ENCODE measurements at places on chromosomes 3 and 15. TPM values are rescaled to one million over a fixed set of nuclear protein-coding genes. Genes with fewer than 3 reads are reported as not detected.

The PAQR5 gene
- not detected for total RNA-seq

The CCR9 gene
- 4.0 TPM for total RNA-seq

The PCNP gene
- total RNA-seq, result 138 TPM

The SYNPR gene
- total RNA-seq, result not detected

The CKMT1B gene
- total RNA-seq, result not detected

The ZIC1 gene
- not detected for total RNA-seq

The SLCO2A1 gene
- not detected for total RNA-seq

The COL6A5 gene
- total RNA-seq, result not detected

DNA sequence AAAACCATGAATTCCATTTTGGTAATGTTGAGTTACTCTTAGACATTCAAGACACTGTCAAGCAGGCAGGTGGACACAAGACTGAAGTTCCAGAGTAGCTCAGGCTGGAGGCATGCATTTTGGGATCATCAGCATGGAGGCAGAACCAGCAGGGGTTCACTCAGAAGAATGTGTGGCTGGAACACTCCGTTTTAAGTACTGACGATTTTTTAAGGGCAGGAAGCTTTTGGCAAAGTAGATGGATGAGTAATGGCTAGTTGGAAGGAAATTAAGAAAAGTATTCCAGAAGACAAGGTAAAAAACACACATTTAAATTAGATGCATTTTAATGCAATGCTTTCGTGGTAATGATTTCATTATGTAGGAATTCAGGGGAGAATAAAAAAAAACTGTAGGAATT lies 420.4 kb downstream of the ROBO2 start:
- no peak for DNase-seq

DNA sequence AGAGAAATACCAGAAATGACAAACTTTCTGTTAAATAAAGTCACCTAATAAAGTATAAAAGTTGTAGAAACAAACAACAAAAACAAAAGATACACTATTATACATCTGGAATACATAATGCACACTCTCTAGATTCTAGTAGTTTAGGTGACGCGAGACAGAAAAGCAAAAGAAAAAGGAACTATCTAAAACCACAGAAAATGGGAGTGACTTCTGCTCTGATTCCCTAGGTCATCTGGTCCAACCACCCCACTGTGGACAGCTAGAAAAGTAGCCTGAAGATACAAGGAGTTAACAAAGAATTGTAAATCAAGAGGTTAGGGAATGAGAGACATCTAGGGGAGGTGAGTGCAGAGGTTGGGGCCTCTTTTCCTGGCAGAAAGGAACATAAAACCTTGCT lies 39.1 kb downstream of the DHX36 start:
- DNase-seq, result no peak

DNA sequence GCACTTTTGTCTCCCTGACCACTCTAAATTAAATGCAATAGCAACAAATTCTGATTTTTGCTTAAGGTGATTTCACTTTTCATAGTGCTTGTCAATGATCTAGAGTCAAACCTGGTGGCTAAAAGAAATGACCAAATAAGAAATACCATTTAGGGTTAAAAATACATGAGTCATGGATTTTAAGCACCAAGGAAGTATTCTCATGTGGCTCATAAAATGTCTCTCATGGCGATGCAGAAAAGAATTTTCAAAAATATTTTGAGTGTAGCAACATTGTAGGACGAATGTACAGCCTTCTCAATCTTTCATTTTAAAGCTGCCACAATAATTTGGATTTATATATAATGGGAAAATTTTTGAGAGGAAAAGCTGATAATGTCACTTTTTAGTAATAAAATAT lies 193.6 kb downstream of the EPHA3 start:
- DNase-seq, result no peak

GRCh38 chr3:182957676-182958266 lies 22.6 kb downstream of the DCUN1D1 start:
- DNase-seq, result no peak

- no peak for DNase-seq
Measured at GRCh38 chr3:23728601-23729117, 77.1 kb upstream of the UBE2E1 start.

DNA sequence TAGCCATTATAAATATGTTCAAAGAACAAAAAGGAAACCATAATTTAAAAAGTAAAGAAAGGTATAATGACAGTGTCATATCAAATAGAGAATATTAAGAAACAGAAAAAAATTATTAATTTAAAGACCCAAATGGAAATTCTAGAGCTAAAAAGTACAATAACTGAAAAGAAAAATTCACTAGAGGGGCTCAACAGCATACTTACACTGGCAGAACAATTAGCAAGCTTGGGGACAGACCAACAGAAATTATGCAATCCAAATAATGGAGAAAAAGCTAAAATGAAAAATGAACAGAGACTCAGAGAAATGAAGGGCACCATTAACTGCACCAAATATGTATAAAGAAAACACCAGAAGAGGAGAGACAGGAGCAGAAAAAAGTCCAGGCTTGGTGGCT lies 13.7 kb downstream of the SPCS1 start:
- DNase-seq, result no peak

GRCh38 chr3:64687781-64688604 lies at the start of gene ADAMTS9:
TSS of gene ADAMTS9 (minus strand) at chr3:64688000. CDS start at chr3:64687657, 343 bp downstream.
- DNase-seq, result no peak

- DNase-seq, result no peak
Measured at GRCh38 chr3:151016478-151016795, 43.9 kb upstream of the CLRN1 start.

- no peak for DNase-seq
Measured at GRCh38 chr3:48595075-48595525, at the start of gene COL7A1. TSS of gene COL7A1 (minus strand) at chr3:48595329. CDS start at chr3:48595159, 170 bp downstream.

DNA sequence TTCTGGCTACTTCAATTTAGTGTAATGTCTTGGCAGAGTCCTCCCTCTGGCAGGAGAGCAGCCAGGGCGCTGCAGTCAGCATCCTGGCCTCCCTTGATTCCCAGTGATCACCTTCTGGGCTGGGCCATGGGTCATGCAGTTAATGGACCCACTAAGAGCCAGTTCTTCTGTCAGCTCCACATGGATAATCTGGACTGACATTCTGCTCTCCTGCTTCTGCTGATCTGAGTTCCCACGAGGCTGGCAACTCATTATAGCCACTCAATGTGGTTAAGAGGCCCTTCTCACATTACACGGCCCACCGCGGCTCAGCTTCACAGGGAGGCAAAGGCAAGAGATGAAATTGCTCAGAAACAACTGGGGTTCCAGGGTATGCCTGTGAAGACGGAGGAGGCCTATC lies 94.0 kb downstream of the WDR76 start:
- no peak for DNase-seq

- no peak for DNase-seq
Measured at GRCh38 chr3:23329471-23330105, 126.5 kb downstream of the UBE2E2 start.

DNA sequence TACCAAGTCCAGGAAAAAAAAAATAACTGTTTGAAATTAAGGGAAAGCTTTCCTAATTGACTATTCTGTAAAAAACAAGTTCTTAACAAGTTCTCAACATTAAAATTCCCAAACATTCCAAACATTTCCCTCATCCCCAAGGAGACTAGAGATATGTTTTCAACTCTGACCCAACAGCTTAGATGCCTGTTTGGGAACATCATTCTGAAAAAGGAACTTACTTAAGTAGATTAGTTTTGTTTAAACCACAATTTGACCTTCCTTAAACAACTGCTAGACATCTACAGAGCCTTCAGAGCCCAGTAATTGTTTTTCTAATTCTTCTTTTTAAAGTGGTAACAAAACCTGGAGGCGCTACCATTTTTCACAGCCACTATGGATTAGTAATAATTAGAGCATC lies 12.8 kb downstream of the UBR1 start:
- DNase-seq, result no peak

DNA sequence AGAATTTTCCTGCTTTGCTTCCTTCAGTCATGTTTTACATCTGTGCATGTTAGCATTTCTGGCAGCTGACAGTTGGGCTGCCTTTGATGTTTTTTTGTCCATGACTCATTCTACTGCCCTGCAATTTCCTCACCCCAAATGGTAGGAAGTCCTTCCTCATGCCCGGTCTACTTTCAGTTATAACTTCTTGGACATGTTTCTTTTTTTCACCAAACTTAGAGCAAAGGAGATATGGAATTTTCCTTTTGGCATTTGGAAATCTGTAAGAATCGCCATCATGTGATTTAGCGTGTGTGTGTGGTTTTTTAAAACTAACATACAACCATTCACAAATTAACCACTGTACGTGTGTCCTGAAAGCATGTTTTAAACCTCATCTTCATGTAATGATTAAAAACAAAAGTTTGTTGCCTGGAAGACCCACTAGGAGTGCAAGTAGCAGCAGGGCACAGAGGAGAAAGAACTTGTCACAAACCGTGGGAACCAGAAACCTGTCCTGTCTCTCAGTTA lies 430.7 kb upstream of the CFAP20DC start:
- DNase-seq, result no peak

DNA sequence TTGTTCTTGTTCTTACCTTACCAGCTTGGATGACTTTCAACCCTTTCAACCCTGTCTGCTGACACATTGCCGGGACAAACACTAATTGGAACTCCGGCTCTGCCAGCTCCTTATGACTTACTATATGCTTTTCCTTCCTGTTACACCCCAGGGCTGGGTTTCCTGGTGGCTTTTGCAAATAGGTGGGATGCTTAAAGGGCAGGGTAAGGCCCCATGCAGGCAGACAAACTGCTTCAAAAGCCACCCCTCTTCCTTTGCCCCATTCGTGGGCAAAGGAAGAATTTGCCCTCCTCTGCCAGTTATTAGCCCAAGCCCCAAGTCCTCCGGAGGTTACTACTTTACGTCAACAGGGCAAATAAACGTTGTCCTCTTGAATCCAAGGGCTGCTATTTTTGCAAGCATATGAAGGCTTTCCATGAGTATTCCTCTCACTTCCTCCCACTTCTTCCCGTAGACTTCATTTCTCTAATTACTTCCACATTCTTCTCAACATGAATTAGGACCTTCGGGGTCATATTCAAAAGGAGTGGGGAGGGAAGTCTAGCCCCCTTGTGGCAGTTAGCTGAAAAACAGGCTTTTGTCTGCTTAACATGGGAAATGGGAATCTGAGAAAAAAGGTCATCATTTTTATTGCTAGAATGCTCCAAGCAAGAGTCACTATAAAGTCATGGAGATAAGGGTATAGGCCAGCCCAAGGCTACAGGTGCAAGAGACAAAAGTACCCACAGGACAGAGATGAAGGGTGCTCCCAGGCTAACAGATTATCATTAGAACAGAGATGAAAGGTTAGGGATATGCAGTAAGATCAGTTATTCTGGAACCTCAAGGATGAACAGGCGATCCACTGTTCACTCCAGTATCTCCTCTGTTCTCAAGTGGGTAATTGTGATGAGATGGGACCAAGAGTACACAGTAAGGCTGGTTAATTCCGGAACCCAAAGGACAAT lies 56.3 kb upstream of the FSTL1 start:
- DNase-seq, result no peak

- DNase-seq, result no peak
Measured at GRCh38 chr3:2247831-2248230, 149.2 kb downstream of the CNTN4 start.

DNA sequence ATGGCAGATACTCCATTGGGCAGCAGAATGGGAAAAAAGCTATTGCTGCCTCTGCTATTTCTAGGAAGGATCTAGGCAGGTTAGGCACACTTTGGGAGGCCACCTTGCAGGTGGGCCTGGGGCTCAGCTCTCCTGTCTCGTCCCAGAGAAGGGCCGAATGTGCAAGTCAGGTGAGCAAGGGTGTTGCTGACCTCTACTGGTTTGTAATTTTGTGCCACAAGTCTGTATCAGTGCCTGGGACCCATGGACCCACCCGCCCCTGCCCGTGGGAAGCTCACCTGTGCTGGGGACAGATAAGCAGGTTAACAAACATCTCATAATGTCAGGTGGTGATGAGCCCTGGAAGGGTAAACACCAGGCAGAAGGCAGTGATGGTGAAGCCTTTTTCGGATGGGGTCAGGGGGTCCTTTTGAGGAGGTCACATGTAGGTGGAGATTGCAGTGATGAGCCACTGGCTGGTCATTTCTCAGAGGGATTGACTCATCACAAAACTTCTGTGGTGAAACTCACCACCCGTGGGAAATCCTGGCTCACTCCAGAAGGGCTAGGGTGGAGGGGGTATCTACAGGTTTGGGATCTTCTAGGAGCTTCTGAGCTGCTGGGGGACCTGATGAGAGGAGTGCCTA lies 161.3 kb downstream of the KLF13 start:
- no peak for DNase-seq

- DNase-seq, result no peak
Measured at GRCh38 chr3:64792445-64792844, 104.6 kb upstream of the ADAMTS9 start.

- no peak for DNase-seq
Measured at GRCh38 chr3:83877910-83878309, 1080.9 kb upstream of the CADM2 start.

GRCh38 chr15:92159906-92160841 lies 233.5 kb upstream of the ST8SIA2 start:
- DNase-seq, result no peak

DNA sequence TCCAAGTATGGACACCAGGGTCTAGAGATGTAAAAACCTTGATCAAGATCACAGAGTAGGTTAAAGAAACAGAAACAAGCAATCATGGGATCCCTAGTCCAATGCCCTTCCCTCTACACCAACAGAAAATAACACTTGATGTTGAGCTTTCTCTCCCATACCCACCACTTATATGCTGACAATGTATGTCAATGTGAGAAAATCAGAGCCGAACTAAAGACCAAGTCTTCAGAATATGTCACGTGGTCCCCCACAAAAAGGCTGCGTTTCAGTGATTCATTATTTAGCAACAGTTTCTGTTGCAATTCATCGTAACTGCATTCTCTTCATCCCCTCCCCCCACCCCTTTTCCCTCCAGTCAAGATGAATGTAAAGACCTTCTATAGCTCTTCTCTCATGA lies 278.9 kb upstream of the STT3B start:
- no peak for DNase-seq

DNA sequence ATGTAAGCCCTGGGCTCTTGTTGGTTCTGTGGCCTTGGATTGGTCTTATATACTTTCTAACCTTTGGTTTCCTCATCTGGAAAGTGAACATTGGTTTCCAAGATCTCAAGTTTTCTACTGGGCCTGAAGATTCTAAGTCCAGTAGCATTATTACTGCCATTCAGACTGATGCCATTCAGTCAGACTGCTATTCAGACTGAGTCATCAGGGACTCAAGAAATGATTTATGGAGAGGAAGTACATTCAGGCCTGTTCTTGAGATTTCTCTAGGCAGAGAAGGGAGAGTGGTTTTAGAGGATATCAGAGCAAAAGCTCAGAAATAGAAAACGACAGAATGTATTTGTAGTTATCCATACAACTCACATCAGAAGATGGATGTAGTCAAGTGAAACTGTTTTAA lies 557.2 kb downstream of the NR2F2 start:
- no peak for DNase-seq

DNA sequence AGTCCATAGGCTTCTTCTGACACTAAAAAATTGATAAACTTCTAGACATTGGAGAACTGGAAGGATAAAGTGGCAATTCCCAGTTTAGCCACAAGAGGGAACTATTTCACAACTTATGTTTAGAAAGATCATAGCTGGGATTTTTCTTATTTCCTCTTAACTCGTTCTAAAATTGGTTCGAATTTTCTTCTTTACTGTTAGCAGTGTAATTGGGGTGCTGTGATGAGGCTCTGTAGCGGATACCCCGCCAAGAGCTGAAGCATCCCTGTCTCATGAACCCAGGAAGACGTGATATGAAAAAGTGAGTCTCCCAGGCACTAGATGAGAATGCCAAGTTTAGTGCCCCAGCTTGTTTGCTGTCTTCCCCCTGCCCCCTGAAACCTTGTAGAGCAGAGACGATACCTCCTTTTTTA lies 85.1 kb downstream of the PDCD6IP start:
- DNase-seq, result no peak

Measured in T-helper 17 cell (primary cell).